ENCODE measurements at places on chromosomes 4 and X.

DNA sequence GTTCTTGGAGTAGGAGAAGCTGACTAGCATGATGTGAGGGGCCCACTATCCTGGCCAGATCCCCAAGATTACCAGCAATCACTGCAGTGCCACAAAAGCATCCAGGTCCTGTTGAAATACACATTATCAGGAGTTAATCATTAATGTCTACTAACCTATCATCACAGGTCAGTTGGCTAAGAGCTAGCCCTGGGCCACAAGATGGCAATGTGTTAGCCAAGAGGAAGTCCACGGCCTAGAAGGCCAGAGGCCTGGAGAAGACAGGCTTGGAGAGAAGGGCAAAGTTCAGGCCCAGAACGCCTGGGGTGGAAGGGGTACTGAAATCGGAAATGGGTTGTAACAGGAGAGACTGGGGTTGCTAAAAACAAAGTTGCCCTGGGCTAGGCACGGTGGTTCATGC, 19.9 kb upstream of the KIAA1210 start:
- no peak for DNase-seq

GRCh38 chr4:81358154-81358553, 113.6 kb downstream of the RASGEF1B start:
- DNase-seq, result no peak

GRCh38 chr4:27763830-27764525, 903.3 kb downstream of the STIM2 start:
- no peak for DNase-seq

DNA sequence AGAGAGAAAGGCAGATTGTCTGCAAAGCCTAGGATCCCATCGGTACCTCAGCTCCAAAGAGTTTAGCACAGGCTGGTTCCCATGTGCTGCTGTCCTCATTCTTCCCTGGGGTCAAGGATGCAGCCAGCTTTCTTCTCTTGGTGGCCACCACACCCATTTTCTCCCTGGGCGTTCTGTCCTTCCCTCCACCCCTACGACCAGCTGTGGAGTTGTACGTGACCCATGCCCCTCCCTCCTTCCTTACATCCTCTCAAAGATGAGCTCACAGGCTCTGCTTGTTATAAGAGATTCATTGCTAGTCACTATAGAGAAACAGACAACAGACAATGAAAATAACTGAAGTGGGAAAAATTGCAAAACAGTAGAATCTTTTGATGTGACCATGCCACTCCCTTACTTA, 74.0 kb upstream of the KLF3 start:
- DNase-seq, result peak; percentile 44

GRCh38 chr4:120177603-120178002, 111.0 kb upstream of the MAD2L1 start:
- DNase-seq, result no peak

GRCh38 chr4:19187096-19187495, 1064.6 kb upstream of the SLIT2 start:
- DNase-seq, result no peak

DNA sequence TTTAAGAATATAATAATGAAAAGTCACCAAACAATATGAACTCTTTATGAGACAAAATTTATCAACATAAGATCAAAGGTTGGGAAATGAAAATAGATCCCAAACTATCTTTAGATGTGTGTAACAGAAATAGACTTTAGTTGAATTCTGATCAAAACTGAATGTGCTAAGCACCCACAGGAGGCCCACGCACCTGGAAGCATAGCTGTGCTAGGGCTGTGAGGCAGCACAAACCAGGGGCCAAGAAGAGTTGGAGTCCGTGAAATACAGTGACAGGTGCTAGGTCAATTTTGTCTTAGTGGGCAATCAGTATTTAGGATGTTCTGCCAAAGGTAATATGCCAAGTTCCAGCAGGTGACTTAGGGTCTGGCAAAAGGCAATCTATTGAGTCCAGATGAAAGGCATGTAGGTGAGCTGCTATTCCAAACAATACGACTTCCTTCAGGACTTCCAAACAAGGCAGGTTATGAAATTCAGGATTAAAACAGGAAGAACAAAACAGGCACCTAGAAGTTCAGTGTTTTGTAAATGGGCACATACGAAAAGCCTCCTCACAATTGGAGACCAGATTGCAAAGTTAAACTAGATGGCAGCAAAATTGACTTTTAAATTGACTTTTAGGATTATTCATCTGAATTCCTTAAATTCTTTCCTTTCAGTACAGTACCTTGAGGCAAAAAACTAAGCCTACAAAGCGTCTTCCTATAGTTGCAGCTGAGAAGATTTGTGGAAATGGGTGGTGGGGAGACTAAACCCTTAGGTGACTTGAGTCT, 4.7 kb upstream of the PCDH18 start:
- no peak for DNase-seq

GRCh38 chr4:141142423-141142822, 9.2 kb upstream of the RNF150 start:
- DNase-seq, result no peak

Data from left hindlimb (tissue), 1 donor.